ENCODE measurements at places on chromosomes 5 and 9. TPM values are rescaled to one million over a fixed set of nuclear protein-coding genes. Genes with fewer than 3 reads are reported as not detected.

DNA sequence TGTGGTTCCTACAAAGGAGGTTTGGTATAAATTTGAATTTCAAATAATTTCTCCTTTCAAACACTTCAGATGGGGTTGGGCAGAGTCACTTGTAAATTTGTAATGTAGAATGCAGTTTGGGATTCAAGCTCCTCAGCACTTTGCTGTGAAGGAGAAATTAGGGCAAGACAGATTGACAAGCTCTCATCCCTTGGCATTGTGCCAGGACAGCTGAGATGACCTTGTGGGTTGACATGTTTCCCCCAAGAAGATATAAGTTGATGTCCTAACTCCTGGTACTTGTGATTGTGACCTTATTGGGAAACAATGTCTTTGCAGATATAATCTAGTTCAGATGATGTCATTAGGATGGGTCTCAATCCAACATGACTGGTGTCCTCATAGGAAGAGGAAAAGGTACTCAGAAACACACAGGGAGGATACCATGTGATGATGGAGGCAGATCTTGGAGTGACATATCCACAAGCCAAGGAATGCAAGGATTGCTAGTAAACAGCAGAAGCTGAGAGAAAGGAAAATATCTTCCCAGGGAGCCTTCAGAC lies 408.3 kb downstream of the MED10 start:
- no peak for DNase-seq

- DNase-seq = no peak
These were observed 386.0 kb downstream of the ARRDC3 start for GRCh38 chr5:90997082-90997481.

- no peak for DNase-seq
These were observed 257.9 kb downstream of the DOCK8 start for GRCh38 chr9:472479-473075.

DNA sequence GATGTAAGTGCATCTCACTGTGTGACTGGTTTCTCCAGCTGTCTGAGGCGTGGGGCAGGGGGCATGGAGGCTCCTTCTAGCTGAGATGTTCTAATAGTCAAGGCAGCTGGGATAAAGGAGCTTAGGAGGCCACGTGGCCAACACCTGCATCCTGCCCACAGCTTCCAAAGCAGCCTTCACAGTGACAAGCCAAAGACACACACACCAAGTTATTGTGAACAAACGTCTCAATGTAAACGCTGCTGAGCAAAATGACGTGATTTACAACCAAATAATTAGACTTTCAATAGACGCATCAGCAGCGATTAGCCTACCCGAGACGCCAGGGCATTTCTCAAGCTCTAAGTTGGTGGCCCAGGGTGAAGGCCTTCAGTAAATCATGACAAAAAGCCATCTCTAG lies 23.2 kb upstream of the SLC25A51 start:
- DNase-seq = no peak

DNA sequence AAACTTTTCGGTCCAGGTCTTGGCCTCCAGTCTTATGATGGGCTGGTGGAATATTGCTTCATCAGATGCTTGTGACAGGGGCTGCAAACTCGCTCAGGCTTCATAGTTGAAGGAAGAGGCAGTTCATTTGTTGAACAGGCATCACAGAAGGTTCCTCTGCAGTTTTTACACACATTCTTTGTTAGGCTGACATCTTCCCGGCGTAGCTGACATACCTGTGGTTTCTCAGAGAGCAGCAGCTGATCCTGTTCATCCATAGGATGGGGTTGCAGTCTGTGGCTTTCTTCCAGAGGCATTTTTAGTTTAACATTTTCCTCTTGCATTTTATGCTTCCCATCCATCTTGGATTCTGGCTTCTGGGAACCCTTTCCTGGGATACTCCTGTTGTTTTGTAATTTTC lies 1255.2 kb downstream of the EFNA5 start:
- DNase-seq = no peak

ZFP2 gene
- polyA plus RNA-seq = 7.7 TPM

DNA sequence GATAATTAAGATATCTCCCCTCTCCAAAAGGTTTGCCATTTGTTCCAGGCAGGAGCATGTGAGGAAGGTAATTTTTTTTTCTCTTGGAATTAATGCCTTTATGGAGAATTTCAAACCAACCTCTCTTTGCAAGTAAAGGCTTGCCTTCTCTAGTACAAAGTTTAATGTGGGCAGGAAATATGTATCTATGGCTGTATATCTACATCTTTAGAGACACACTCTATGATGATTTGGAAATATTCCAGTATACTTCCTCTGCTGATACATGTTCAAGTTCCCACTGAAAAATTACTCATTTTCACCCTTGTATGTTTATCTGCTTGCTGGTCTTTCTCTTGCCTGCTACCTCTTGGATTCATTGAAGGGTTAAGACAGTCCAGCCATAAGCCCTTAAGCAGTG lies 83.5 kb upstream of the SEMA6A start:
- DNase-seq = no peak

CDX1 gene
- 0.89 TPM for polyA plus RNA-seq

TTC16 gene
- 0.26 TPM for polyA plus RNA-seq

- DNase-seq = no peak
These were observed 49.7 kb upstream of the LHFPL2 start for GRCh38 chr5:78698191-78698791.

- no peak for DNase-seq
These were observed 515 bp downstream of the LCP2 start for GRCh38 chr5:170296935-170297588.

AK1 gene
- 40.0 TPM for polyA plus RNA-seq

DNA sequence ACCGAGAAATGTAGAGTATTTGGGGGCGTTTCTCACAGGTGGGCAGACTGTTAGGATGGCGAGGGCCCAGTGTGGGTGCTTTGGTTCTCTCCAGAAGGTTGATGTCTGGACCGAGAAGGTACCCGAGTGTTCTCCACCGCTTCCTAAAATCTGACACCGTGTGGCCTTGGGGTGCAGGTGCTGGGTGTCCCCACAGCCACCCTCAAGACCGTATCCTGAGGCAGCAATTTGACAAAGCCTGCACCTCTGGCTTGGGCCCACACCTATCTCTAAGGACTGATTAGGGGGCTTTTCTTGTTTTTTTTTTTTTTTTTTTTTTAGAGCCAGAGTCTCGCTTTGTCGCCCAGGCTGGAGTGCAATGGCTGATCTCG lies 1.3 kb downstream of the PPP1R26 start:
- DNase-seq = no peak

- no peak for DNase-seq
These were observed 149.6 kb downstream of the ZNF608 start for GRCh38 chr5:124596595-124597421.

DNA sequence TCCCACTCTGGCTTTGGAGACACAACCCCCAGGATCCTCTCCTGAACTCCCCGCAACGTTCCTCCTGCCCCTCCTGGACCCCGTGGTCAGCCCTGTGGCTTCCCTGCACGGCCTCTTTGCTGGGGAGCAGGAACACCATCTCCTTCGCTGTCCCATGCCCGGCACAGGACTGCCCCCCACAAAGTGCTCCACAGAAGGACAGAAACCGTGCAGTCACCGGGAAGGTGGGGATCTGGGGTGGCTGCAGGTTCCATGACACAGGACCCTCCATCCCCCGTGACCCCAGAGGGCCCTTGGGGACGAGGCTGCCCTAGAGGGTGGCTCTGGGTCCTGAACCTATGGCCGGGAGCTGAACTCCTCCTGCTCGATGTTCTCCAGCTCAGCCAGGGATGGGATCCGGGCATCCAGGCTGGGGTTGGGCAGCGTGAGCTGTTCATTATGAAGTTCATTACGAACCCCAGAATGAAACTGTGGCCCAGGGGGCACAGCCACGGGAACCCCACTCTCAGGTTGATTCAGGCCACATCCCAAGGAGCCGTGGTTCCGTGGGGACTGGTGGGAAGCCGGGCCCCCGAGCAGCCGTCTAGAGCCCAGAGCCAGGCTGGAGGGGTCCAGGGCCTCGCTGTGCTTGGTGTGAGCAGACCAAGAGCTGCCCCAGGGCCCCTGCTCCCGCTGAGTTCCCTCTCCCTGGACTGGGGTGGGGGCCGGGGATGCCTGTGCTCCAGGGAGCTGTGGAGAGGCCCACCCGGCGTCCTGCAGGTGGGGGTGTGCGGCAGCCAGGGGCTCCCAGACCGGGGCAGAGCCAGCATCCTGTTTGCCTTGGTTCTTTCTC lies 684 bp upstream of the SLC6A19 start:
- no peak for DNase-seq

GRCh38 chr5:31531543-31531887 lies 378 bp downstream of the DROSHA start:
- no peak for DNase-seq

DNA sequence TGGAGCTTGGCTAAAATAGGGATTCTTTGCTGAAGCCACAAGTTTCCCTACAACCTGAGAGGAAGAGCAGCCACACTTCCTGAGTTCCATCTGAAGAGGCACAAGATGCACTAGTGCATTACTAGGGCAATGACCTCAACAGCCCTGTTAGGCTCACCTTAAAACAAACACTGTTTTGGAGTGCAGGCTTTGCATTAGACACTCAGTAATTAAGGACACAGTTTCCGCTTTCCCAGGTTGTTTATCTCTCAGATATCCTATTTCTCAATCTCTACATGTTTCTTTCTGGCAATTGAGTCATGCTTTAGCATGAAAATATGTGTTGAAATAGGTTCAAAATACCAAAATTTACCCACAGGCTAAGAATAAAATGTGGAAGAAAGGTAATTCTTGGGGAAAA lies 34.2 kb downstream of the EMB start:
- no peak for DNase-seq

OTULINL gene
- 11.5 TPM for polyA plus RNA-seq

DNA sequence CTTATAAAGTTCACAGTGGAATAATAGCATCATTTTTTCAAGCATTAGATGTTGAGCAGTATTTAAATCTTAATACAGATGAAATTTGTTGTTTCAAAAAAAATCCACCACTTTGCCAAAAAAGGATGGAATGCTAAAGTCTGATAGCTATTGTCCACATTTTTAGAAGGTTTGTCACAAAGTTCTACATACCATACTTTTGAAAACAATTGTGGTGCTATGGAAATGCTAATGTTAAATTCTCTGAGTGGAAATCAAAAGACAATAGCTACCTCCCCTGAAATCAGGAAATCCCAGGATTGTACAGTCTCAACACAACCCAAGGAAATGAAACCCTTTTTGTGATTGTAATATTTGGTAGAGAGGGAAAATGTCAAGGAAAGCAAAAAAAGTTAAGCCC lies 19.3 kb upstream of the GRAMD2B start:
- no peak for DNase-seq

- no peak for DNase-seq
These were observed 24.8 kb downstream of the HSPB3 start for GRCh38 chr5:54480296-54480695.

GRCh38 chr9:96813607-96814006 lies 35.7 kb upstream of the ZNF510 start:
- no peak for DNase-seq

All from right renal cortex interstitium (tissue), 3 donors.